ENCODE measurements at places on chromosomes 12 and 14. TPM values are rescaled to one million over a fixed set of nuclear protein-coding genes. Genes with fewer than 3 reads are reported as not detected.

DNA sequence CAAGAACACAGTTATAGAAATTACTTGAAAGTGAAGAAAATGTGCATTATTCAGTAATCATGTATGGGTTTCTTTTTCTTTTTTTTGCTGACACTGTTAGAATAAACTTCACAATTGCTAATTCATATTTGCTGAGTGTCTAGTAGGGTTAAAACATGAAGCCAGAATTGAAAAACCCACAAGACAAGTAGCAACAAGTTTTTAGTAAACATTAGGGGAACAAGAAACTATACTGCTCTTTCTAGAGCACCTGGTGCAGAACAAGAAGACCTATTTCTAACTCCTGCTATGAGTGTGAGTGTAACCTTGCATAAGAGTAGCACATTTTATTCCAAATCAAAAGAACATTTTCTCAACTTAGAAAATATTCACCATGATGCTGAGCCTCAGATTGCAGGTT lies 83.2 kb downstream of the ITPR2 start:
- no peak for DNase-seq

DNA sequence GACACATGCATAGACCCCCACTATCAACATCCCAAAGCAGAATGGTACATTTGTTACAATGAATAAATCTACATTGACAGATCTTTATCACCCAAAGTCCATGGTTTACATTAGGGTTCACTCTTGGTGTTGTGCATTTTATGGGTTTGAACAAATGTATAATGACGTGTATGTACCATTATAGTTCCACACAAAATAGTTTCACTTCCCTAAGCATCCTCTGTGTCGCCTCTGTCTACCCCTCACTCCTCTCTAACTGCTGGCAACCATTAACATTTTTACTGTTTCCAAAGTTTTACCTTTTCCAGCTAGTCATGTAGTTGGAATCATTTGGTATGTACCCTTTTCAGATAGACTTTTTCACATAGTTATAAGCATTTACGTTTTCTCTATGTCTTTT lies 69.5 kb upstream of the LMO3 start:
- no peak for DNase-seq

- no peak for DNase-seq
Measured at GRCh38 chr12:80381121-80381520, 62.9 kb upstream of the PTPRQ start.

GRCh38 chr14:74941676-74942097 lies 13.7 kb downstream of the PGF start:
- peak; percentile 45 for DNase-seq

DNA sequence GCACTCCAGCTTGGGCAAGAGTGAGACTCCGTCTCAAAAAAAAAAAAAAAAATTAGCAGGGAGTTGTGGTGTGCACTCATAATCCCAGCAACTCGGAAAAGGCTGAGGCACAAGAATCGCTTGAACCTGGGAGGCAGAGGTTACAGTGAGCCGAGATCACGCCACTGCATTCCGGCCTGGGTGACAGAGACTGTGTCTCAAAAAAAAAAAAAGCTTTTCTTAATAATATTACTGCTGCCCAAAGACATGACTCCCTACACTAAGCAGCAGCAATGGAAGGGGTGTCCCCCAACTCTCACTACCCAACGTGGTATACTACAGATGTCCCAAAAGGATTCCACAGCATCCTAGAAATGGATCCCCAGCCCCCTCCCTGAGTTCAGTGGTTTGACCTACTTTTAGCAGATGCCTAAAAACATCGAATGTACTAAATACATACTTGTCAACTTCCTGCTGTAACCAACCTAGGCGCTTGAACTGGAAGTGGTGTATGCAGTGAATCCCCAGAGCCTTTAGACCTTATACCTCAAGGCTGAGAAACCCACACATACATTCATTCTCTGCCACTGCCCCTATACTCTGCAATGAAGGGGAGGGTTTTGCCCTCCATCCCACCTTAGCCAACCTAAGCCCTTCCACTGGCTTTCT lies 8.5 kb upstream of the FKBP11 start:
- no peak for DNase-seq

GRCh38 chr14:73026243-73026844 lies 562 bp downstream of the ZFYVE1 start:
- no peak for DNase-seq

DNA sequence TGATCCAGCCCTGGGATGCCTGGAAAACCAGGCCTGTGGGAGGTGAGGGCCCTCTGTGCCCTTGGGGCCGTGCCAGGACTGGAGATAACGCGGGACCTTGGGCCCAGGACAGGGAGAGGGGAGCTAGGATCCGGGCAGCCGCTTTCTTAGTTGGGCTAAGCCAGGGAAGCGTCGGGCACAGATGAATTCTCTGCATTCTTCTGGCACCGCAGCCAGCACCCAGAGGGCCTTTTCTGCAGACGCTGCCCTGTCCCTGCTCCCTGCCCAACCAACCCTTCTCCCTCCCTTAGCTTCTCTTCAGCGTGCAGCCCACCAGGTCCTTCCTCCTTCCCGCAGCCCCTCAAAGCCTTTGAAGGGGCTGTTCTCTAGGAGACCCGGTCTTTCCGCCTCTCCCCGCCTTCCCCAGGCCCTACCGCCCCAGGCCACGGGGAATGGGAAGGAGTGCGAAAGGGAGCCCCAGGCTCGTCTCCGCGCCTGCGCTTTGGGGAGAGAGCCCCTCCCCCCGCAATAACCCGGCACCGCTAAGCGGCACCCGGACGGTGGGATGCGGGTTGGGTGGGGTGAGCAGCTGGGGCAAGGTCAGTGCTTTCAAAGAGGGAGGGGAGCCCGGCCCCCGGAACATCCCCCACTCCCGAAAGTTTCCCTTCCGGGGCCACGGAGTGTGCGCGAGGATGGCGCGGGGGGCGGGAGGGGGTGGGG lies 663 bp downstream of the NCKAP5L start:
- DNase-seq = peak; percentile 65

DNA sequence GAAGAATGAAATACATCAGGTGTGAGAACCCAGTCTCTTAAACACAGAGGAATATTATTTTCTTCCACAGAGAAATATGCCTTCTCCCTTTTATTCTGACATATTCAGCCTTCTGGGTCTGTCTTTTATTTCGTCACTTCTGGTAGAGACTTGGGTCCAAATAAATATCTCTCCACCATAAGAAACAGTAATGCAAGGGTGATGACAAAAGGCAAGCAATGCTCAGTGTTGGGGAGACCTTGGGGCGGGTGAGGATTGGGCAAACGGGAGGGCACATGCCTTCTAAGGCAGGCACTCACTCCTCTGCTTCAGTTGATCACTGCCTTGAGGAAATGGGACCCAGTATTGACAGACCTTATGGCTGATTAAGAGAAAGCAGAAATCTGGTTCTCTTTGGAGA lies 6.7 kb upstream of the SOCS2 start:
- DNase-seq = no peak

- DNase-seq = peak; percentile 50
Measured at GRCh38 chr14:76352639-76353281, 23.2 kb upstream of the ESRRB start.

- no peak for DNase-seq
Measured at GRCh38 chr12:5648692-5649359, 216.9 kb downstream of the NTF3 start.

- DNase-seq = no peak
Measured at GRCh38 chr12:26628234-26628633, 204.8 kb downstream of the ITPR2 start.

- DNase-seq = peak; percentile 25
Measured at GRCh38 chr14:69133206-69134125, 19.5 kb downstream of the DCAF5 start.

GRCh38 chr14:96581902-96582301 lies 79.7 kb downstream of the PAPOLA start:
- no peak for DNase-seq

- DNase-seq = no peak
Measured at GRCh38 chr12:129973236-129973961, 69.6 kb upstream of the TMEM132D start.

DNA sequence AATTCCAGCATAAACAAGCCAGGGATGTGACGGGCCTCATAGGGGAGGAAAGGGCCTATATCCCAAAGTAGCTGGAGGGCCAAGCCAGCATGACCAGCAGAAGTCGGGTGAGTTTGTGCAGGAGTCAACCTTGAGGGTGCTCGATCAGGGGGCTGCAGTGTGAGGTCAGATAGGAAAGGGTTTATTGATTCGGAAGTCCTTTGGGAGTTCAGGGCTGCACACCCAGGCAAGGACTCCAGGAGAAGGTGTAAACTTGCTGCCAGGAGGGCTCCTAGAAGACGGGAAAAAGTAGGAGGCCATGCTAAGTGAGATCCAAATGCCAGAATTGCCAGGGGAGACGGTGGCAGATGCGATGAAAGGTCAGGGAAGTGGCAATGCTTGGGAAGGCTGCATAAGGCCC lies 3.4 kb upstream of the OAS2 start:
- no peak for DNase-seq

GRCh38 chr14:85531141-85531586 lies 1.2 kb downstream of the FLRT2 start:
- peak; percentile 55 for DNase-seq

- no peak for DNase-seq
Measured at GRCh38 chr12:97714107-97714563, 251.5 kb downstream of the RMST start.

DNA sequence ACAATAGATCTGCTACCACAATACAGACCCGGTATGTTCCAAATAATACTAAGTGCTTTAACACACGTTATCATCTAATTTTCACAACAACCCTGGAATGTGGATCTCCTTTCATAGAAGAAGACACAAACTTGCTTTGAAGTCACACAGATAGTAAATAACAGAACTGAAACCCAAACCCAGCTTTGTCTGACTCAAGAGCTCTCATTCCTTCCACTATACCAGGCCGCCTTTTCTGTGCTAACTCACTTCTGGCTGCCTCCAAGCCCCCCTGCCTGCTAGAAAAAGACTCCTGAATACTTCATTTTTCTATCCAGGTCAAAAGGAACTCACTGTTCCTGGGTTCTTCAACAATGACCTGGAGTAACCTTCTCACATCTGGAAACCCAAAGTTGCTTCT lies 37.8 kb downstream of the PRPF40B start:
- DNase-seq = no peak

- DNase-seq = no peak
Measured at GRCh38 chr12:53062011-53062961, 12.4 kb downstream of the TNS2 start.

DNA sequence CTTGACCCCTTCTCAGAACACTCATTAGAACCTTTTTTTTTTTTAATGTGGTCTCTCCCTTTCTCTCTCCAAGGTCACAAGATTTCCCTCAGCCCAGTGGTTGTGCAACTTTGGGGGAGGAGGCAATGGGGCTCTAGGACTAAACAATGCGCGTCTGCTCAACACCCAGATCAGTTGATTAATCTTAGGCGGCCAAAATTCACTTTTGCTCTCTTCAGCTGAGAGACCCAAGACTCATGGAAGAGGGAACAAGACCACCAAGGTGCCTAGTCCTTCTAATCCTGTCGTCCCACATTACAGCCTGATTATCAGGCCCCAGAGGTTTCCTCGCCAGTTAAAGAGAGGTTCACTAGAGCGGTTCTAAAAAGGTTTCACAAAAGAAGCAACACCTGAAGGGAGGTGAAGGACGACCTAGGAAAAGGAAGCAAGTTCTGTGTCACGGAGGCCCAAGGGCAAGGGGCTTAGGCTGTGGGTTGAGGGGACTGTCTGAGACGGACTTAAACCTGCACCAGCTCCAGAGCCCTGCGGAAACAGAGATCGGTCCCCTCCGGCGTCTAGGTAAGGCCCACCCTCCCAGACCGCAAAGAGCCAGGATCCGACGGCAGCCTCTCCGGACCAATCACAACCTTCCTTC lies 824 bp upstream of the TARBP2 start:
- peak; percentile 69 for DNase-seq

- no peak for DNase-seq
Measured at GRCh38 chr12:98232753-98233390, 282.5 kb upstream of the TMPO start.

- DNase-seq = peak; percentile 62
Measured at GRCh38 chr14:67526676-67527459, 6.2 kb upstream of the PLEKHH1 start.

- DNase-seq = no peak
Measured at GRCh38 chr12:117098024-117098360, 1.2 kb downstream of the TESC start.

GRCh38 chr14:38122241-38122640 lies 85.5 kb upstream of the SSTR1 start:
- DNase-seq = no peak

DNA sequence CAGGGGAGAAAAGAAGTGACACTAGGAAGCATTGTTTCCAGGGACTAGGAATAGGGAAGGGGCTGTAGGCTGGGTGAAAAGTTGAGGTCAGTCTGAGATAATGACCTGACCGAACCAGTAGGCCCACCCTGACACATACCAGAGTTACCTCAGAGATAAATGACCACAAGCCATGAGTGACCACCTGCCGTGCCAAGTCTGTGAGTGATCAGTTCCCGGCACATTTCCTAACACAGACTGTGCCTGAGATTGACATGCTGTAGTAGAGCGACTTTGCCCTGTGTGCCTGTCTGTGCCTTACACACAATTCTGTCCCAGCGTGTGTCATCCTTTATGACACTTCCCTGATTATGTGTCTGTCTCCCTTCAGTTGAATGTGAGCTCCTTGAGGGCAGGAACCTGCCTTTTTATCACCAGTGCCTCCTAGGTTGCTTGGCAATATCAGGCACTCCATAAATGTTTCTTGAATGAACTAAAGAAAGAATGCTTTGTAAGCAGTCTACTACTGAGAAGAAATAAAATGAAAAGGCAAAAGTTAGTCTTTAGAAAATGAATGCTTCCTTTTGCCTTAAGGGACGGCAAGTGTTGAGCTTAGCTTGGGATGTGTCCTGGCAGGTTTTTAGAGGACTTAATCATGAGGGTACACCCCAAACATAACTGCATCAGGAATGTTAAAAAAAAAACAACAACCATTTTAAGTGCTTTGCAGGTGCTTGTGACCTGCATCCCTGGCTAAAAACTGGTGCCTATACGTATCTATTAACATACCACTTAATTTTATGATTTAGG lies 9.6 kb upstream of the SSPN start:
- no peak for DNase-seq

- DNase-seq = no peak
Measured at GRCh38 chr14:35965400-35965799, 139.3 kb downstream of the BRMS1L start.

The CHST11 gene
- 7.0 TPM for total RNA-seq

The SERPINA9 gene
- total RNA-seq = not detected

The NKX2-1 gene
- total RNA-seq = 341 TPM

The HHIPL1 gene
- total RNA-seq = 2.7 TPM

The BCL11B gene
- 4.3 TPM for total RNA-seq

The CLECL1 gene
- not detected for total RNA-seq

The CAPZA3 gene
- 0.40 TPM for total RNA-seq

The YAF2 gene
- 79.4 TPM for total RNA-seq

The NGB gene
- not detected for total RNA-seq
